Fibroblast of mammary gland (primary cell): ENCODE measurements at places on chromosomes 5 and 9.

GRCh38 chr9:9478741-9479140, 1134.1 kb downstream of the PTPRD start:
- DNase-seq = no peak

- no peak for DNase-seq
Observed at GRCh38 chr5:181092428-181092827, 38.5 kb downstream of the OR2V1 start.

DNA sequence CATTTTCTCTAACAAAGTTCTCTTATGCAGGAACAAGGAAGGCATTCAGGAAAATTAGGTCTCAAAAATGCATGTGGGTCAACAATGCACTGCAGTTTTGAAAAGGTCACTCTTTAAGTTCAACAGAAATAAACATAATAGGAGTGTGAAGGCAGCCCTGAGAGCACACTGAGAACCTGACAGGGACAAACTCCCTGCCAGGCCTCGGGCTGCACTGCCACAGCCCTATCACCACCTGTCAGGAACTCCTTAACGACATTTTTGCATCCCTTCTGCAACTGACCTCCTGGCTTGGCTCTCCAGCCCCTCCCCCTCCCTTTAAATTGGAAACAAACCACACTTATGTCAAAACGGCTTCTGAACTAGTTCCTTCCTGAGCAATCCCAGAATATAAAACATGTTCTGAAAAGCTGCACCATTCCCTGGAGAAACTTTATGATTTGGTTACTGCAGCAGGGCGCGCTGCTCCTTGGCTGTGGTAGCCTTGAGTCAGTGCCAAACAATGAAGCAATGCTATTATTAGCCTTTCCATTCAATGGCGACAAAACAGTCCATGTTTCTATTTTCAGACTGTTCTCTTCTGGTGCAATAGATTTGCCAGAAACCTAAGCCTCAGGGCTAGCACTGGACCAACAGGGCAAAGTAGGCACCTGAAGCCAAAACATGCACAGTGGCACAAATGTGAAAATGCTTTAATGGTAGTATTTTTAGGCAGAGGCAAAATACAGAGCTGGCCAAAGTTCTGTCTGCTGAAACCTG, 160.1 kb upstream of the ZNF608 start:
- peak; percentile 86 for DNase-seq

DNA sequence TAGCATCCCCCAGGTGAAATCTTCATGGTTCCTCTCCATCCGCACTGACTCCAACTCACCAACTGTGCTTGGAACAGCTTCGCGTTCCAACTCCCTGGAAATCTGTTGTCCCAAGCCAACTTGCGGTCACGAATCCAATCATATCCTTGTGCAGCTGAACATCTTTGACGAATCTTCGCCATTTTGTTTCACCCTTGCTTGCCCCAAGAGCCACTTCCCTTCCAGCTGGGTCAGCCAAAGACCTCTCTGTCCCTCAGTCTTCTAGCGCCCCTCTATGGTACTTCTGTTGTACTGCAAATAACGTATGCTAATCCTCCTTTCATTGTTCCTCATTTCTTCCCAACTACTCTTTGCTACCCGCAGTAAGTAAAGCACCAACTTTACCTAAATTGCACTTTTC, 61.0 kb upstream of the TARS1 start:
- DNase-seq = peak; percentile 74

- DNase-seq = no peak
Observed at GRCh38 chr9:126372716-126373115, 46.1 kb downstream of the MVB12B start.

DNA sequence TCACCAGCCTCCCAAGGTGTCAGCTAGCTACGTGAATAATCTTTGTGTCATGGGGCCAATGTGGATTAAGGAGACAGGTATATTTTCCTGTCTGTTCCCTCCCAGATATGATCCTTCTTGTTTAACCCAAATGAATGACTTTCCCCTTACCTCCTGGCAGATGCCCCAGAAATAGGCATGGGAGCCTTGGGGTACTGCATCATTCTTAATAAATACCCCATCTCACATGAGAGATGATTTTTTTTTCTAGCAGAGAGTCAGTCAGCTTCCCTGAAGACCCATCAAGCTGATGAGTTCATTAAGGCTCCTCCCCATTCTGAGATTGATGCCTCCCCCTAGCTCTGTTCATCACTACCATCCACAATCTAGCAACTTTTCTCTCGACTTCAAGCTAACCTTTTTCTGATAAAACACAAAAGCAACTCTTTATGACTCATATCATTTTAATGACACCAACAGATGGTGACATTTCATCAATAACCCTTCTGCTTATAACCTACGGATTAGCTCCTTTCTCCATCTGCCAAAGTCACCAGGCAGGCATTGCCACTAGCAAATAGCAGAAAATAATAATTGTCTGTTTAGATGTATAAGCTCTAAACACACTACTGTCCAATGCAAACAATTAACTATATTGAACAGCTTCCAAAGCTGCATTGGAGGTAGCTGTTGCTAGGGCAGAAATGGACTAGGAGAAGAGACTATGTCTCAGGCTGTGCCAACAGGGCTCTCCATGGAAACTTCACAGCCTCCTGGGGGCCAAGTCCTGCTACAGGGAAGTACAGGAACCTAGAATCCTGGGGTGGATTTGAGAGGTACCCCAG, 143.7 kb downstream of the ACER2 start:
- DNase-seq = no peak

DNA sequence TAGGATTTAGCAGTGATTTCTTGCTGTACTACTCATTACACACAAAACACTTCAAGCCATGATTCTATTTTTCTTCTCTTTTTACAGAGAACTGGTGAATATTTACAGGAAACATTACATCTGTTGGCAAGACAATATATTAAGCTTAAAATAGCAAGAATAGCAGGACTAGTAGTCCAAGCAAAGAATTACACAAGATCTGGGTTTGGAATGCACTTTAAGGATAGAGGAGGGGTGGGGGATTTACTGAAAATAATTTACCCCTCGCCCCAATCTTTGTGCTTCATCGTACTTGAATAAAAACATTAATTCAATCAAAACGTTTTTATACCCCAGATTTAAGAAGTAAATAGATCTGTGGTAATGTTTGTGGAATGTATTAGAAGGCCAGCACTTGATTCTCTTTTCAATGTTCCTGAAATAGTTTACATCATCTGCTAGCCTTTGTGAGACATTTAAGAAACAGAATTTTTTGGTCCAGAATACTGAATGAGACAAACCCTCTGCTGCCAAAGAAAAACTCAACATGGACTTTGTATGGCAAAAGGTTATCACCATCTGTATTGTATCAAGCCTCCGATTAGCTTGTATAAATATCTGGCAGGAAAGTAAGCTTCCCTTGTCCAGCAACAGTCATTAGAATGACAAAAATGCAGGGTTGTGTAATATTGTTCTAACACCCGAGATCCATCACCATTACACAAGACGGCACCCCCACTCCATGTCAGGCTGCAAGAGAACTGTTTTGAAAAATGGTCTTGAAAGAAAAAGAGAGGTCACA, 23.8 kb downstream of the SVEP1 start:
- peak; percentile 90 for DNase-seq

- DNase-seq = peak; percentile 17
Observed at GRCh38 chr9:22278426-22278825, 168.2 kb upstream of the DMRTA1 start.

GRCh38 chr5:75048457-75048953, 3.9 kb downstream of the GCNT4 start:
- peak; percentile 24 for DNase-seq

DNA sequence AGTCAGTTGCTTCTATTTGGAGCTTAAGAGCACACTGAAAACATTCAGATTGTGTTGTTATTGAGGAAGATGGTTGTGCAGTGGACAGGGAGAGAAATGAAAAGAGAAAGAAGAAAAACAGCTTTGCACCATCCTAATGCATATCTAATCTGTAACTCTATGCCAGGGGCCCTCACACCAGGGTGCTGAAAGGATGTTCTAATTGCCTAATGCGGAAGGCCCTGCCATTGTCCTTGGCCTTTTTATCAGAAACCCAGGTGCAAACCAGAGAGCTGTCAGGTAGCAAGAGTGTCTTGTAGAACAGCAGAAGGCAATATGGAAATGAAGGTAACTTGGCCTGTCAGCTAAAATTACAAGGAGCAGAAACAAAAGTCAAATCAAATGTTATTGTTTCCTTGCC, 384.5 kb upstream of the PIK3R1 start:
- no peak for DNase-seq

DNA sequence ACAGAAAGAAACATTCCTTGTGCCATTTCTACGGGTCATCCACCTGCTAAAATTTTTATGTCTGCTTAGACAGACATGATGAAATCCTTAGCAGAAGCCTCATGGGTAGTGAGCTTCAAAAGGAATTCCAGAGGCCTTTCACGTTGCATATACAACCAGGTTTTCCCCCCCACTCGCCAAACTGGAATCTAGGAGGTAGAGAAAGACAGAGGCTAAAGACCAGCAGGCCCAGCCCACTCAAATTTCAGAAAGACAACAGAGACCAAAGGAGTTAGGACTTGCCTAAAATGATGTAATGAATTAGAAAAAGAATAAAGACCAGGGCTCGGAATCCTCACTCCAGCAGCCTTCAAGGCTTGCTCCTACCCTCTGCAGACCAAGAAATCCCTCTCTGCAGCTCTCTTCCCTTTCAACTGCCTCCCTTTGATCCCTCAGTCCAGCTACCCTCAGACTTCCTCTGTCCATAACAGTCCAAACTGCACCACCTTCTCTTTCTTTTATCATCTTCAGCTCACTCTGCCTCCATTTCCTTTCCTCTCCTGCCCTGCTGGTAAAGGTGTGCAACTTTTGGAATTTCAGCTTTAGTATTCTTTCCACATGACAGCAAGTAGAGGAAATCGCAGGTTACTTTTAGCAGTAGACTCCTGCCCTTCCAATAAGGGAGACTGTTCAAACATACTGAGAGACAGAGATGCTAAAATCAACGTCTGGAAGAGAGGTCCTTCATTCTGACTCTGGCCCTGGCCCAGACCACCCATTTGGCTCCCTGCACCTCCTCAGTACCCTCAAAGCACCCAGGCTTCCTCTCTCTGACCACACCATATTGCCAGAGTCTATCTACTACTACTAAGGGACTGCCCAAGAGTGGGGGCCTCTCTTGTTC, 8.9 kb downstream of the B4GALT1 start:
- no peak for DNase-seq

GRCh38 chr9:126157423-126157822, 169.2 kb upstream of the MVB12B start:
- no peak for DNase-seq

DNA sequence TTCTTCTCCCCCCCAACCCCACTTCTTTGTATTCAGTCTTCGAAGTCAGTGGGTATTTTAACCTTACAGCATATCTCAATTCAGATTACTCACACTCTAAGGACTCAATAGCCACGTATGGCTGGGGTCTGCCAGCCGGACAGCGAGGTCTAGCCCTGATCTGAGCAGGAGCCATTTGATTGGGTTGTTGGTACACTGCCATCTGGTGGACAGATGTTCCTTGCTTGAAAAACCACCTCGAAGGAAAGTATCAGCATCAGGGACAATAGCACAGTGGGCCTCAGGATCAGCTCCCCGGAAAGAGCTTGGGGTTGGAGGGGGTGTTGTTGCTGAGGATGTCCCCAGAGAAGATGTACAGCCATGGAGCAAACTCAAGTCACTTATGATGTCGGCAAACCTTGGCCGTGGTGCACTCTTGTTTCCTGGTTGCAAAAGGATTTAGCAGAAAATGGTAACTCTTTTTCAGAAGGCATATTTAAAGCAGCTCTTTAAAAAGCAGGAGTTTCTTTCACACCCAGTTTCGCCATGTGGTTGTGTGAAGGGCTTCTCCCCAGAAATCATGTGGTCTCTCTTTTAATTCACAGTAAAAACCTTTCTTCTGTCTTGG, 31.7 kb upstream of the KCNMB1 start:
- peak; percentile 76 for DNase-seq

- DNase-seq = no peak
Observed at GRCh38 chr9:112326194-112326593, 7.2 kb downstream of the PTBP3 start.

GRCh38 chr5:73306741-73307275, 133.8 kb downstream of the TMEM174 start:
- peak; percentile 25 for DNase-seq

GRCh38 chr5:10601246-10602030, 37.6 kb downstream of the ANKRD33B start:
- peak; percentile 97 for DNase-seq

DNA sequence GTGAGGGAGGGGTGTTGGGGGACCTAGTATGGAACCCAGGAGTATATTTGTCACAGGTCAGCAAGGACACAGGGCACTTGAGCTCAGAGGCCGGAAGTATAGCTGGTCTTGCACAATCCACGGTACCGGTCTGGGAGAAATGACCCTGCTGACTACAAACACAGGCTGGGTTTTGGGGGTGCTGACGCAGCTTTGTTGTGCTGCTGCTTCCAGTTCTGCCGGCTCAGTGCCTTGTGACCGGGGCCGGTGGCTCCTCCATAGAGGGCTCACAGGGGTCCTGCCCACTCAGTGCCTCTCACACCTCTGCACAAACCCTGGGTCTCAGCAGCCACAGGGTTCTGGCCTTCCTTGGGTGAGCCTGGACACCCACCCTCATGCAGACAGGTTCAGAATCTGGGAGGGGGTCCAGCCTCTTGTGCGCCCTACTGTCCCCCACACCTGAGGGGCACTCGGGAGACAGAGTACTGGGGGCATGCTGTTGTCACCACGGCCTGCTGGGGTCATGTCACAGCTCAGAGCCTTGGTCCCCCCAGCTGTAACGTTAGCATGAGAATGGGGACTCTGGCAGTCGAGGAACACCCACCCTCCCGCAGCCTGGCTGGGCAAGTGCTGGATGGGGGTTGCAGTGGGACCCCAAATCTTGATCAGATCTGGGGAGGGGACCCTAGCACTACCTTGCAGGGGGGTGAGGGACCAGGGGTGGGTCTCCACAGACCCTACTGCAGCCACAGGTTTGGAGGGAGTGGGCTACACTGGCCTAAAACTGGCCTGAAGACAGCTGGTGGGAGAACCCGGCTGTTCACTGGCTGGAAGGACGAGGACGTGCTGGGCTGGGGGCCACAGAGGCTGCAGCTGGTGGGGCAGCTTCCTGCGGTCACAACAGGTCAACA, 17.7 kb downstream of the NINJ1 start:
- peak; percentile 85 for DNase-seq

DNA sequence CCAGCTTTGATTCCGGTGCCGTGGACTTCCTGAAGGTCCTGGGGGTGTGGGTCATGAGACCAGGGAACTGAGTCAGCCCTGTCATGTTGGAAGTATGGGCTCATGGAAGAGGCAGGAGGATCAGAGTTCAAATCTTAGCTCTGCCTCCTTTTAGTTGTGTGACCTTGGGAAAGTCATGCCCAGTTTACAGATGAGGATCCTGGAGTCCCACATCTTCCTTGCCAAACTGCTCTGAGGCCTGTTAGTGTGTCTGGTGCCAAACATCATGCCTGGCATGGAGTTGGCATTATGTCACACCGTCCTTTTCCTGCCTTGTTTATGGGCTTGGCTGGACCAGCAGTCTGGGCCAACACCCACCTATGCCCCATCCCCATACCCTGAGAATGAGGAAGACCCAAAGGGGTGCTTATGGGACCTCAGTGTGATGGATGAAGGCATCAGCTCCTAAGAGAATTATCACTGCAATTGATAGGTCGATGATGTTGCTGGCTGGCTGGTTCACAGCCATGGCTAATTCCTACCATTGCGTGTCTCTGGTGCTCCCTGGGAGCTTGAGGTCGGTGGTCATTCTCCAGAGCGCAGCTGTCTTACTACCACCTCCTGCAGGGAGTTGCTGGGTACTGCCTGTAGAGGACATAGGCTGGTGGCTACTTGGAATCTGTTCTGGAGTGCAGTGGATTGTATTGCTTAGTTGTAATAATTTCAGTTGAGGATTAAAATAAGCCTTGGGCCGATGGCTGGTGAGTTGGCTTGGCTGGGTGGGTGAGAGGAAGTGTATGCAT, 140.5 kb upstream of the PITX1 start:
- no peak for DNase-seq
